ENCODE measurements at places on chromosomes 7 and 10.

GRCh38 chr7:52911795-52912194 lies 123.6 kb upstream of the POM121L12 start:
- DNase-seq: no peak

DNA sequence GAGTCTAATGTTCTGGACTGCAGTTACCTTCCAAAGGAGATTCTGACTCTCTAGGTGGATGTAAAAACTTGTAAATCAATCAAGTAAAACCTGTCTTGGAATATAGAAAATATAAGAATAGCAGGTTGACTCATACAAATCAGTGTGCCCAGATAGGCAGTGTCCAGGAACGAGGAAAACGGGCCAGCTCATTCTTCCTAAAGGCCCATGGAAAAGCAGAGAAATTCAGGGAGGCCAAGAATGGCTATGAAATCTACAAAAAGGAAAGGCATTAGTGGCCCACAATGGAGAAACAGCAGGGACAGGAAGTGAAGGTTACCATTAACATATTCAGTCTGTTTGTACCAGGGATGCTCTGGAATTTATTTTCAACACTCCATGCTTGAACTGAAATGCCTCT lies 14.9 kb downstream of the GLI3 start:
- DNase-seq: no peak

DNA sequence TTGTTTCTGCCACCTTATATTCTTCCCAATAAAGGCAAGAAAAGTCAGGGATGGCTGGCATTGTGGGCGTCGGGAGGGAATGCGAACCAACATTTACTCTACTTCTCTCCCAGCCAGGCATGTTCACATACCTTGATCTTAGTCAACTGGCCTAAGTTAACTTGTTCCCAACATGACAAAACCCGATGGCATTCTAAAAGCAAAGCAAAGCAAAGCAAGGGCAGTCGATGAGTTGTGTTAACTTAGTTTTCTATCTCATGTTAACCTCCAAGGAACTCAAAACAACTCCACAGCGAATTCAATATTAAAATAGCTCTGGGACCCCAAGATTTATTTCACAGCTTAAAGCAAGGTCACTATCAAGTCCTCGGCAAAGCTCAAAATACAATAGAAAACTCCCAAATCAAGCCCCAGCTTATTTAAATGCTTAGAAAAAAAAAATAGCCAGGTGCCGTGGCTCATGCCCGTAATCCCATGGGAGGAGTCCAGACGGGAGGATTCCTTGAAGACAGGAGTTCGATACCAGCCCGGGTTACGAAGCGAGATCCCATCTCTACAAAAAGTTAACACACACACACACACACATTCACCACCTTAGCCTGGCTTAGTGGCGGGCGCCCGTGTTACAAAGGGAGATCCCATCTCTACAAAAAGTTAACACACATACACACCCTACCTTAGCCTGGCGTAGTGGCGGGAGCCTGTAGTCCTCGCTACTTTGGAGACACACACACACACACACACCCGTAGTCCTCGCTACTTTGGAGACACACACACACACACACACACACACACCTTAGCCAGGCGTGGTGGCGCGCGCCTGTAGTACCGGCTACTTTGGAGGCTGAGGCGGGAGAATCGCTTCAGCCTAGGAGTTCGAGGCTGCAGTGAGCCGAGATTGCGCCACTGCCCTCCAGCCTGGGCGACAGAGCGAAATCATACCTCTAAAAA lies 901 bp upstream of the CCNY start:
- no peak for DNase-seq

DNA sequence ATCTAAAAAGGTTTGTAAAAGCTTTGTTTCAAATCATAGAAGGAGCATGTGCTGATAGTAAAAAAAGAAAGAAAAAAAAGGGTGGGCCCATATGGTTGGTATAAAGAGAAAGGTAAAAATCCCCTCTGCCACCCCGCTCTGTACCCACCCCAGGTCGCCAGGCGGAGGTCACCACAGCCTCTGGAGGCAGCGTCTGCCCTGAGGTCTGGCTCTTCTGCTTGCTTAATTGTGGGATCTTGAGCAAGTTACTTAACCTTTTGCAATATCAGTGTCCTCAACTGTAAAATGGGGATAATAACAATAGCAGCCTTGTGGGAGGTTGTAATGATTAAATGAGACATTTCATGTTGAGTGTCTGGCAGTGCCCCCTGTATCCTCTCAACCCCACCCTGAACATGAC lies 10.7 kb upstream of the PCBD1 start:
- DNase-seq: no peak

All from stimulated activated CD8-positive, alpha-beta memory T cell treated with anti-CD3 and anti-CD28 coated beads, Interleukin-7, amount 100 ng/mL, for 48 hours (primary cell).